Panc1 (cell line): ENCODE measurements at places on chromosomes 6 and 20. TPM values are rescaled to one million over a fixed set of nuclear protein-coding genes. Genes with fewer than 3 reads are reported as not detected.

Gene OR2J3
- not detected for total RNA-seq

Gene SLC25A27
- 0.77 TPM for total RNA-seq

Gene ADAM33
- 0.62 TPM for total RNA-seq

Gene CLPSL1
- not detected for total RNA-seq

Gene FKBP5
- total RNA-seq: 25.2 TPM
